D721Med (cell line): ENCODE measurements at places on chromosomes 3 and 15.

DNA sequence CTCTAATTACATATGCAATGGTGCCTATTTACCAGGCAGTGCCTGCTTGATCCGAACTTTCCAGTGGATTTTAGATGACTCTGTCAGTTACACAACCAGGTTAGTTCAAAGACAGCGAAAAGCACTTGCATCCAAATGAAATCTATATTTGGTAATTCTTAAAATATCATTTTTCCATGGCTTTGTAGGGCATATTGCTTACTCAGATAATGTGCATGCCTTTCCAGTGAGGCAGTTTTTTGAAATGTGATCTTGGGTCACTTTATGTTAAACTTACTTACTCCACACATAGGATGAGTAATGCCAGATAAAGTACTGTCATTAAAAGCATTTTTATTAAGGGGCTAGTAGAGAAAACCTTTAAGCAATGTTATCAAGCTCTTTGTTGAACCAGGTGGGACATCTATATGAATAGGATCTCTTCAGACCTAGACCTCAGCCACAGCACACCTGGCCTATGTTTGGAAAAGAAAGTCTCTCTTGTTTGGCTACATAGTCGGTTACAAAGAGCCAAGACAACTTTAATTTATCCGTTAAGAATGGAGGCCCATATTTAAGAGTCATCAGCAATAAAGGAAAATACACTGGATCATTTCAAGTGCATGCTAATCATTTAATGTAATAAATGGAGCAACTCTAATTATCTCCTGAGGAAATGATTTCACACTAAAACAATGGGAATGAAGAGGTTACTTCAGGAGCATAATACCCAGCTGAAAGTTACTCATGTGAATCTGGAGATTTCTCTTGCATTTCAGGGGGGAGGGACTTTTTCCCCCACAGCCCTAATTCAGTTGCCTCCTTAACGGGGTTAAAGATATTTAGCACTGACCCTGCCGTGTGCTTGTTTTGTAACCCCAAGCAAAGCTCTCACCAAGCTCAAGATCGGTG, 56.3 kb upstream of the TMCO5A start:
- DNase-seq: no peak

- DNase-seq: no peak
Measured at GRCh38 chr3:112085735-112086075, 484 bp upstream of the C3orf52 start.

- DNase-seq: no peak
Measured at GRCh38 chr15:101003081-101003480, 83.9 kb downstream of the LRRK1 start.

GRCh38 chr3:64063207-64063982, 40.1 kb upstream of the PSMD6 start:
- DNase-seq: no peak

DNA sequence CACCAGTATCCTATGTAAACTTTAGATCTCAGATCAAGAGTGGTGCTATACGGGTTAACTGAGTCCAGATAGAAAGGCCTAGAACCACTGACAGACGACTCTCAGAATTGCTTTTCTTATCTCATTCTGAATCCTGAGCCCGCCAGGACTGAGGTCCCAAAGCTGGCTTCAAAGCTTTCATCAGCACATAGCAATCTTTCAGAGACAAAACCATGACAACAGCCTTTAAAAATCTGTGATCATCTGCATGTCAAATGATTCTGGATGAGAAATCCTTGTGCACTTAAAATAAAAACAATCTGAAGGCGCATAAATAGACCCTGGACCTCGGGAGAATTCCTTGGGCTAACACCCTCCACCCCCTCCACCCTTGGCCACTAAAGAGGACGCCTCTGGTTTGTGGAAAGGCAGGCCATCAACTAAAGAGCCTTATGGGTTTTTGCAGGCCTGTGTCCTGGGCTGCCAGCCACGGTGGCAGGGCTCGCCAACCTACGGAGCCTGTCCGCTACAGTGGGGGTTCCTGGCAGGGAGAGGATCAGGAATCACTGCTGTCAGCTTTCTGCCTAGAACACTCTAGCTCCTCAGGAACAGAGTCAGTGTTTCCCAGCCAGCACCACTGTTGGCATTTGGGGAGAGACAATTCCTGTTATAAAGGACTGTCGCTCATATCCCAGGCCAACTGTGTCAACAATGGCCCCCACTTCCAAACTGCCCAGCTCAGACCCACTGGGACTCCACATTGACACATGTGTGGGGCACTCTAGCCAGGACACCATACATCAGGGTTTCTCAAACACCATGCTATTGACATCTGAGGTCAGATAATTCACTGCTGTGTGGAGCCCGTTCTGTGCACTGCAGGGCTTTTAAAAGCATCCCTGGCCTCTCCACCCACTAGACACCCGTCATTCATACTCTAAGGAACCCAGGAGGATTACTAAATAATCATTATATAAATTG, 20.2 kb downstream of the TLE3 start:
- DNase-seq: no peak

- DNase-seq: no peak
Measured at GRCh38 chr3:177893331-177893730, 642.9 kb upstream of the KCNMB2 start.

DNA sequence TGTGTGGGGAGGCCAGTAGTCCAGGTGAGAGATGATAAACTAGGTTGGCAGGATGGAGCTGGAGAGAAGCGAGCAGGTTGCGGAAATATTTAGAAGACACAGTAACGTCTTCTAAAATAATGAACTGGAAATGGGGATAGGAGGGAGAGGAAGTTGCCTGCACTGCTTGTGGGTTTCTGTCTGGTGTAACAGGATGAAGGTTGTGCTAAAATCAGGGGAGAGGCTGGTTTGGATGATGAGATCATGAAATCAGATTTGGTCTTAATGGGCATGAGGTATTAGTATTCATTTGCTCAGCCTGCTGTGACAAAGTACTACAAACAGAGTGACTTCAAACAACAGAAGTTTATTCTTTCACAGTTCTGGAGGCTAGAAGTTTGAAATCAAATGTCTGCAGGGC, 32.1 kb upstream of the TNFAIP8L3 start:
- no peak for DNase-seq

- no peak for DNase-seq
Measured at GRCh38 chr3:5188419-5189221, 1.1 kb downstream of the EDEM1 start.

DNA sequence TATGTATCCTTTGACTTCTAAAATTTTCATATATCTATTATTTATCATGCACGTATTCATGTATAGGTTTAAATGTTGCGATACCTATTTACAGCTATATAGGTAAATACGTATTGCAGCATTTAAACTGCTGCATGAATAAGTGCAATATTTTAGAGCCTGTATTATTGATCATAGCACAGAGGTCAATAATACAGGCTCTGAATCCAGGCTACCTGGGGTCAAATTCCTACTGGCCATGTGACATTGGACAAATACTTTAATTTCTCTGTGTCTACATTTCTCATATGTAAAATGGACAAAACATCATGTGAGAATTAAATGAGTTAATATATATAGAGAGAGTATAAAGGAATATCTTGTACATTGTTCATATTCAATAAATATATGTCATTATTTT, 352.9 kb upstream of the ROBO2 start:
- no peak for DNase-seq

DNA sequence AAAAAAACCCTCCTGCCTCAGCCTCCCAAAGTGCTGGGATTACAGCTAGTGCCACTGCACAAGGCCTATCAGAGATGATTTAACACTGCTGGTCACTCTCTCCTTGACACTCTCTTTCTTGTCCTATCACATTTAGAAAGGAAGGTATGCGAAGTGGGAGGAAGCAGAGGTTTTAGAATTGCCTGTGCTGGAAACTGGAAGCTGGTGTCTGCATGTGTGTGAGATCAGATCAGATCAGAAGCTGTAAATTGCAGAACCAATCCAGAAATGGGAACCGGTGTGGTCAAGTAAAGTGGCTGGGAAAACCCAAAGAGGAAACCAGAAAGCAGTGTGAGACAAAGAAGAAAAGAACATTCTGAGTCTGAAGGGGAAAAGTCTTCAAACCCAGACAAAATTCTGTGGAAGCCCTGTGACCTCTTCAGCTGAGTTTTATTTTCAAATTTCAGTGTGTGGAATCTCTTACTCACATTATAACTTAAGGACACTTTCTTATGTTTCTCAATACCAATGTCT, 2.8 kb downstream of the EFHB start:
- no peak for DNase-seq

GRCh38 chr3:133820889-133821675, 15.5 kb downstream of the SRPRB start:
- no peak for DNase-seq

GRCh38 chr15:45616901-45617323, 17.9 kb upstream of the SQOR start:
- DNase-seq: no peak

DNA sequence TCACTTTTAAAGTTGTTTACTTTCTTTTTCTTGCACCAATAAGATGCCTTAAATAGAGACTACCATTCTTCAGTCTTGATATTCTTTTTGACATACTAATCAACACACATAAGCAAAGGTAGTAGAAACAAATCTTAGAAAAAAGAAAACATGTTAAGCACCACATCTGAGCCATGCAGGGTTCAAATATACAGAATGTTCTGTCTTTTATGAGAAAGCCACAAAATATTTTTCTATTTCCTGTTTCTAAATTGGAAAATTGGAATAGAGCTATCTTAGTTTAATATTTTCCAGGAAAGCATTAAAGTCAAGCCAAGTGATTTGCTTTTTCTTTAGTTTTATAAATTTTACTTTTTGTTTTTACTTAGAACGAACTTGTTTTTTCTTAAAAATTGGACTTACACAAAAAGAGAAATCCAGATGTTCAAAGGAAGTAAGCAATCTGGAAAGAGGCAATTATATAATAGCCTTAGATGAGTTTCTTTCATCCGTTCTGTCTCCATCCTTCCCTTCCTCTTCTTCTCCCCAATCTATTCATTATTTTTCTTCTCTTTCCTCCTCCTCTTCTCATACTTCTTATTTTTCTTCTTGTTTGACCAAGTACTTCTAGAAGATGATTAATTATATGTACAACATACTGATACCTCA, 731.7 kb downstream of the SQOR start:
- no peak for DNase-seq

- DNase-seq: no peak
Measured at GRCh38 chr3:13828501-13829265, 51.2 kb downstream of the WNT7A start.

- no peak for DNase-seq
Measured at GRCh38 chr15:33149919-33150318, 44.6 kb downstream of the FMN1 start.
